ENCODE measurements at places on chromosomes 16 and 17. TPM values are rescaled to one million over a fixed set of nuclear protein-coding genes. Genes with fewer than 3 reads are reported as not detected.

KRT9 gene
- not detected for total RNA-seq

KPNA2 gene
- 19.0 TPM for total RNA-seq

DNA sequence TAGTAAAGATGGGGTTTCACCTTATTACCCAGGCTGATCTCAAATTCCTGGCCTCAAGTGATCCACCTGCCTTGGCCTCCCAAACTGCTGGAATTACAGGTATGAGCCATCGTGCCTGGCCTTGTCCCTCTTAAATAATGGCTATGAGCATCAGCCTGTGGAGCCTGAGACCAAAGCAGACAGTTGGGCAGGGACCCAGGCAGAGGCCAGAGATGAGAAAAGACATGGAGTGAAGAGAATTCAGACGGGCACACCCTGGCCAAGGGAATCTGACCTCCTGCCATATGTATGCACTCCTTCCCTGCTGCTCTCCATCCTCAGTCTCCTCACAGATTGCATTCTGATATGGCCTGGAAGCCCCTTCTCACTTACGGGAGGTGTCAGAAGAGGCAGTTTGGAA, 98.4 kb upstream of the DNAH9 start:
- DNase-seq, result peak; percentile 77

DOC2A gene
- total RNA-seq, result 0.50 TPM

SNX20 gene
- 5.0 TPM for total RNA-seq

- DNase-seq, result no peak
Observed at GRCh38 chr16:25256695-25257469, 763 bp downstream of the ZKSCAN2 start.

- DNase-seq, result no peak
Observed at GRCh38 chr16:86287664-86288201, 222.6 kb upstream of the FOXF1 start.

DNA sequence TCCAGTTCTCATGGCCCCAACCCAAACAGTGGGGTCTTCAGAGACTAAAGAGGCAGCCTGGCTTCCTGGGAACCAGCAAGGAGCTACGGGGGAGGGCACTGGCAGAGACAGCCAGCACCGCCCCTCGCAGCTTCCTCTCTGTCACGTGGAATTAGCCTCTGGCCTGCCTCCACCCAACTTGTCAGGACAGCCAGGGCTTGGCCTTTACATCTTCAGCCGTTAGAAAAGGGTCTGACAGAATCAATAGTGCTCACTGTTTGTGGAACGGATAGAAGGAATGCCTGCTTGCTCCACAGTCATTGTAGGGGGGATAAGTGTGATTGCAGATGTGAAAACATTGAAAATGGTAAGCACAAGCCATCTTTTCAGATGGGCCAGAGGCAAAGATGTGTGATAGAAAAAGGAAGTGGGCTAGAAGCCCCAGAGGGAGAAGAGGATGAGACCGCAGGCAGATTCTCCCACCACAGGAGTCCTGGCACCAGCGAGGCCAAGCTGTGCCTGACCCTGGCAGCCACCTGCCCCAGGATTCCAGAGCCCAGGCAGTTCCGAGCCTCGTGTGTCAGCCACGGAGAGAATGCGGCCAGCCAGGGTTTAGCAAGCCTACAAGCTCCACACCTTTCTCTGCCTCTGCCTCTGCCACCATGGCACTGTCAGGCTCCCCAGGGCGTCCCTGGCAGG, 18.6 kb downstream of the GRIN2C start:
- DNase-seq, result no peak

DNA sequence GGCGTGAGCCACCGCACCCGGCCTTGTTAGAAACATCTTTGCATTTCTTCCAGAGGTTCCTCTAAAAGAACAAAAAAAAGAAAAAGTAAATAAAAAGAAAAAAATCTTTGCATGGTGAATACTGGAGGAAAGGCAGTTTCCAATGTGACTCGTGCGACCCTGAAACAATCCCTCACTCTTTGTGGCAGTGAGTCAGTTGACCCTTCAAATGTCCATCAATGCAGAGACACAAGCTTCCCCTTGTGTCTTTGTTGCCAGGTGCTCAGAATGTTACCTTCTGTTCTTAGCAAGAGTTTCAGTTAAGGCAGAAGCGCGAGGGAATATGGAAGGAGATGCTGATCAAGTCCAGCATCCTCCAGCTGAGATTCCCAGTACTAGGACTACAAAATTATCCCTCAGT, 16.4 kb downstream of the CACNG4 start:
- no peak for DNase-seq

GRCh38 chr16:3623642-3624041, 12.2 kb upstream of the SLX4 start:
- no peak for DNase-seq

GRCh38 chr17:19274893-19275292, 37.7 kb downstream of the EPN2 start:
- no peak for DNase-seq
